DMS 273 treated with DMSO at 0.1 percent for 48 hours (cell line): ENCODE measurements at places on chromosomes 11 and 22.

GRCh38 chr11:19861171-19861570 lies 148.5 kb downstream of the NAV2 start:
- DNase-seq = no peak

GRCh38 chr11:35892166-35892565 lies 51.7 kb upstream of the LDLRAD3 start:
- DNase-seq = no peak

DNA sequence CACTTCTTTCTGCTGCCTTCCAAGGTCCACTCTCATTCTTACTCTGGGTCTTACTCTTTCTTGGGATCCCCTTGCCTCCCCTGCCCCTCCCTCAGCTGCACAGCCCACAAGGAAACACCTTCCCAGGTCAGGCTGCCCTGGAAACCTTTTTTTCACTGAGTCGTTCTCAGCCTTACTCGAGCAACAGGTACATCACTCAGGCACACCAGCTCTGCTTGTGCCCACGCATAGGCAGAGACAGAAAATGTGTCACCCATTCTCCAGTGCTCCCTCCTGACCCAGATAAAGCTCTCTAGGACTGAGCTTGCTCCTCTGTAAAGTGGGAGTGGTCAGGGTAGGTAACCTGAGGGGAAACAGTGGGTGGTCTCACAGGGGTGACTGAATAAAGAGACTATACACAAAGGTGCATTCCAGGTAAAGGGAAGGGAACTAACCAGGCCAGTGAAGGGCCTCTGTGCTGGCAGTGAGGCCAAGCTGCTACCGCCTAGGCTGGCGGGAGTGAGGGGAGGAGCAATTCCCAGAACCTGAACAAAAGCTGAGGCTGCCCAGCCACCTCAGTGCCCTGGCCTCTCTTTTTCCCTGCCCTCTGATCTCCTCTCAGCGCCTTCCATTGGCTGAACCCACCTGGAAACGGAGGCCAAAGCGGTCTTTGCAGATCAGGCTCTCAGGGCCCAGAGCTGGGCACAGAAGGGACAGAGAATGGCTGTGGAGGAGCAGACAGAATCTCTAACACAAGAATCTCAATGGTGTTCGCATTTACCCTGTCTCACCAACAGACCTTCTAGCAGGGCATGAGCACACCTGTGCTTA lies 15.9 kb downstream of the PRG3 start:
- no peak for DNase-seq

- DNase-seq = no peak
Observed at GRCh38 chr11:27869701-27870100, 169.4 kb upstream of the BDNF start.

DNA sequence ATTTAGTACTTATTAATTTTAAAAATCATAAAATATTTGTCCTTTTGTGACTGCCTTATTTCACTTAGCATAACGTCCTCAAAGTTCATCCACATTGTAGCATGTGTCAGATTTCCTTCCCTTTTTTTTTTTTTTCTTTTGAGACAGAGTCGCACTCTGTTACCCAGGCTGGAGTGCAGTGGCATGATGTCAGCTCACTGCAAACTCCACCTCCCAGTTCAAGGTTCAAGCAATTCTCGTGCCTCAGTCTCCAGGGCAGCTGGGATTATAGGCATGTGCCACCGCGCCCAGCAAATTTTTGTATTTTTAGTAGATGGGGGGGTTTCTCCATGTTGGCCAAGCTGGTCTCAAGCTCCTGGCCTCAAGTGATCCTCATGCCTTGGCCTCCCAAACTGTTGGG lies 10.6 kb downstream of the RAB6A start:
- no peak for DNase-seq

GRCh38 chr11:93494357-93494756 lies 48.8 kb downstream of the SMCO4 start:
- DNase-seq = no peak

DNA sequence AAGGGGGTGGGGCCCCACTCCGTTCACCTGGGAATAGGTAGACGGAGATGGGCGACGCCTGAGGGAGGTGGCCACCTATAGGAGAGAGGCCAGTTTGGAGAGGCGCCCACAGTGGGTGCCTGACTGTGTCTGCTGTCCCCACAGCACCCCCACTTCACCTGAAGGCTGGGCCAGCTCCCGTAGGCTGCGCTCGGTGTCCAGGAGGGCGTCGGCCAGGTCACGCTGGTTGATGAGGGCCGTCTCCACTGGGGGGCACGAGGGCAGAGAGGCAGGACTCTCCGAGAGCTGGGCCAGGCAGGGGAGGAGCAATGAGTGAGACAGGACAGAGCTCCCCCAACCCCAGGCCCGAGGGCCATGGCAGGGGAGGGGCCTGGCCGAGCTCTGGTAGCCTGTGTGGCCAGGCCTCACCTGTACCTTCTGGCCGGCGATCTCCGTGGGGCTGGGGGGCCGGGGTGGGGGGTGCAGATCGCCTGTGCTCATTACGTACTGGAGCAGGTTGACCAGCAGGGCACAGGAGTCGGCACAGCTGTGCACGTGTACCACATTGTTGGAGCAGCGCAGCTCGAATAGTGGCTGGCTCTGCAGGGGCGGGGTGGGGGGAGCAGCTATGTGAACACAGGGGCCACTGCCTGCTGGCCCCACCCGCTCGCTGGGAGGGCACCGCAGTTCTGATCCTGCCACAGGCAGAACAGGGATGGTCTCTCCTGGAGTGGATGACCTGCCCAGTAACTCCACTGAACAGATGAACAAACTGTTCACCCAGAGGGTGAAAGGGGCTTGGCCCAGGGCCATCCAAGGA lies 14.7 kb downstream of the ATG2A start:
- no peak for DNase-seq

DNA sequence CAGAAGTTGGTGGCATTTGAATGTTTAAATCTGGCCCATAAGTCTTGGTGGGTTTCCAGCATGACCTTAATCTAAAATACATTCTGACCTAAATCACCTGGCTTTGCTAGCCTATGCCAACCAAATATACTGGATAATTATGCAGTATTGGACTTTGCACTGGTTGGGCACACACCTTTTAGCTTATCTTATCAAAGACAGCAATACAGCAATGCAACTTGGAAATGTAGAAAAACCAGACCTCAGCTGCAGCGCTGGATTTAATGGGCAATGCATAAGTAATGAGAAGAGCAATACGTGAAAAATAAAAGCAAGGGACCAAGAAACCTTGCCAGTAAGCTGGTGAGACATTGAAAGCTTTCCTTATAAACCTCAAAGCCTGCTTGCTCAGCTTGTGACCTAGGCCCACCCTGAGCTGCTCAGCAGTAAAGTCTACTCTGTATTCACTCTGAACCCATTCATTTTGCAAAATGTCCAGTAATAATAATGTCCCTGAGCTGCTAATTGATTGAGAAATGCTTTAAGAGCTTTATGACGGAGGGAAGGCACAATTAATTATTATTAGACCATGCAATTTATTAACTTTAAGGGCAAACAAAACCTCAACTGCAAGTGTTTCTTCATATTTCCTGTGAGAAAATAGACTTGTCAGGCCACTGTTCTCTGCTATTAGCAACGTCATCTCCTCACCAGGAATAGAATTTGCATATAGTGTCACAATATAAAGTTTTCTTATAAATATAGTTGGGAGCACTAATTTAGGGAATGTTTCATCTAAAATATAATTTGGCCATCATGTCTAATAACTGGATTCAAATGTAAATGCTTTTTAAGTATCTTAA lies 49.4 kb upstream of the CEP295 start:
- DNase-seq = no peak

GRCh38 chr11:110358336-110358735 lies 61.9 kb upstream of the RDX start:
- DNase-seq = no peak

GRCh38 chr11:40306938-40307548 lies 1152.4 kb downstream of the LRRC4C start:
- DNase-seq = peak; percentile 0

- peak; percentile 3 for DNase-seq
Observed at GRCh38 chr11:86919557-86920210, 35.5 kb downstream of the FZD4 start.

DNA sequence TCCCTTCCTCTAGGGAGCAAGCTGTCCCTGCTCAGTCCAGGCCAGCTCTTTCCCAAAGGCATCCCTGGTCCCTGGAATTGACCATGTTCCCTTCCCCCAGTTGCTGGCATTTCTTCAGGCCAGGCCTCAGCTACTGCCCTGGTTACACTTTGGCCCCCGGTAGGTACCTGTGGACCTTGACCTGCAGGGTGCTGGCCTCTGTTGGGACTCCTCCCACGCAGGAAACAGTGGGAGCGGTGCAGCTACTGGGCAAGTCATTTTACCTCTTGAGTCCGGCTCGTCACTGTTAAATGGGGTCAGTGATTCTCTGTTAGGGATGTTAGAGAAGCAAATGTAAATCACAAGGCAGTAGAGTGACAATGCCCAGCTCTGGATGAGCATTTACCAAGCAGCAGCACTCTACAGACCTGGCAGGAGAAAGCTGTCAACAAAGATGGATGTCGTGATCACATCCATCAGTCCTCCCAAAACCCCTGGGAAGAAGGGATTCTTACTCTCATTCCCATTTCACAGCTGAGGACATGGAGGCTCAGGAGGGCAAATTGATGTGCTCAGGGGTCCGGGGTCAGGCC lies 16.9 kb downstream of the MYO7A start:
- no peak for DNase-seq
